ENCODE measurements at places on chromosomes 13 and 19. TPM values are rescaled to one million over a fixed set of nuclear protein-coding genes. Genes with fewer than 3 reads are reported as not detected.

FGF22 gene
- total RNA-seq, result not detected

GPR4 gene
- total RNA-seq, result 11.7 TPM

- DNase-seq, result no peak
Measured at GRCh38 chr13:109110159-109110558, 480.7 kb downstream of the MYO16 start.

DNA sequence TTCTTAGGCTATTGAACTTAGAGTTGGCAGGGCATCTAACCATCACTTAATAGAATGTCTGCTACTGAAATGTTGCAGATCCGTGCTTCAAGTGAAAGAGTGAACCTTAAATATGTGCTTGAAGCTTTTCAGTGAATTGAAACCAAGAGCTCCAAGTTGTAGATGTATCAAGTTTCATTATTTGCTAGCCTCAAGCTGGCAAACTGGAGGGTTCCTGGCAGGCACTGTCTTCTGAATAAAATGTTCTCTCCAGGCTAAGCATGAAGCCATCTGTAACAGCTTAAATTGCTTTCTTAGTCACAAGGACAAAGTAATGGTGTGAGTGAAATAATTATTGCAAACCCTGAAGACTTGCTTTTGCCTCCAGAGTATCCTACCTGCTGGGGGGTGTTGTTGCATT lies 415.0 kb upstream of the SPRY2 start:
- no peak for DNase-seq

DNA sequence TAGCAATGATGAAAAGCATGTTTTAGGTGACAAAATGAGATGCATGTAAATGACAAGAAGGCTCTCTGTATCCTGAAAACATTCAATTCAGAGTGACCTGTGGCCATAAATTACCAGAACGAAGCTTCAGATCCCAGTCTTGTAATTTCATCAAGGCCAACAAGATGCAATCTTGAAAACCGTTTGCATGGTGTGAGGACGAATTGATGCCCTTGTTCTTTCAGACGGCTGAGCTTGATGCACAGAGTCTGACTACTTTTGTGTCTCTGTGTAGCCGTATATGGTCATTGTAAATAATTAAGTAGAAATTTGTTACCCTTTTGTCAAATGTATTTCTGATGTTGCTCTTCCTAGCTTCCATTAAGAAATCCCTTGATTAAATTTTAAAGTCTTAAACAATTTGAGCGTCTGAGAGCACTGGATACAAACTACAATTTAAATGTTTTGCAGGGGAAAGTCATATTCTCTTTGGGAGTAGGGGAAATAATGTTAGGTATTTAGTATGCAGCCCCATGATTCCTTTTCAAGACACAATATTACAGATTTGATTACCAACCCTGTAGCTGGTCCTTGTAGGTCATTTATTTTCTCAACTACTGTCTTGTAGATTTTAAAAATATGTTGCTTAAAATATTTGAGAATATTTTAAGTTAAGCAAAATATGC lies 125.8 kb upstream of the PCDH9 start:
- DNase-seq, result no peak

All from HFFc6 (cell line).